ENCODE measurements at places on chromosomes 4 and X.

DNA sequence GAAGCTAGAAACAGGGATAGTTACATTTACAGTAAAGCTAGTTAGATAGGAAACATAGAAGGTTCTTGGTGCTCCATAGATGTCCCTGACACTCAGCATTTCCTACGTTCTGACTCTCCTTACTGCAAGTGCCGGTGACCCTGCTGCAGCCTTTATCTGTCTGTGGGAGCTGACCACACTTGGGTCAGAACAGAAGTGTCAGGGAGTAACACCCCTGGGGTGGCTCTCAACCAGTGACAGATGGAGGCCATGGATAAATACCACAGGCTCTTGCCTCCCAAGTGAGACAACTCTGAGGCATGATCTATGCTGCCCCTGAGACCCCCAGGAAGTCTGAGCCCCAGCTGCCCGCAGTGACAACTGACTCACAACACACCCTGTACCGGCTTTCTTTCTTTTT is 69.8 kb downstream of the ANXA3 start:
- no peak for DNase-seq

DNA sequence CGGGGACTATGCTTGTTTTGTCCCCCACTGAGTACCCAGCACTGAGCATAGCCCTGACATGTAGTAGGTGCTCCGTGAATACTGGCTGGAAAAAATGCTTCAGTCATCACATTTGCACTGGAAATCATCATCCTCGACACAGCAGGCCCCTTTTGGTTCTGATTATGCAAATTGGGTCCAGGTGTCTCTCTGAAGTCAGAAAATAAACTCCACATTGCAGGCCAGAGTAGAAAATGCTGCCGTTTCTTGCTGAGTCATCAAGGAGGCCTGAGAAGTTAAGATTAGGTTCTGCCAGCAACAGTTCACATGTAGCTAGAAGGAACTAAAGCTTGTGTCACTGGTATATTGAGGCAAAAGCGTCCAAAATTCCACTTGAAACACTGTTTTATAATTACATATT is 15.0 kb upstream of the STK32B start:
- DNase-seq = no peak

DNA sequence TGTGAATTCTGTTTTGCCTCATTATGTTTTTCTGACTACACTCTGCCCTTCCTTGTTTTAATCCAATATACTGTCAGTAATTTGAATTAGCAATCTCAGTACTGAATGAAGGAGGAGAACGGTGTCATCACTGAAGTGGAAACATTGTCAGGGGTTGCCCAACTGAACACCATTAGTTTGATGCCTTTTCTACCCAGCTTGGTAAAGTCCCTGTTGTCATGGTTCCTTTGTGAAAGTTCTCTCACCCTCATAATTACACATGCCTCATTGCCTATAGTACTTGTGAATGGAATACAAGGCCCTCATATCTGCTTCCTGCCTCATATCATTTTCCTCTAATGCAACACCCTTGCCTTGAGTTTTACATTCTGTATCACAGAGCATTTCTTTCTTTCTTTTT is 76.9 kb downstream of the RRAGB start:
- DNase-seq = no peak

- no peak for DNase-seq
Measured at GRCh38 chr4:139783741-139784484, 118.3 kb downstream of the MGST2 start.

- no peak for DNase-seq
Measured at GRCh38 chr4:66000510-66001117, 330.3 kb upstream of the EPHA5 start.

DNA sequence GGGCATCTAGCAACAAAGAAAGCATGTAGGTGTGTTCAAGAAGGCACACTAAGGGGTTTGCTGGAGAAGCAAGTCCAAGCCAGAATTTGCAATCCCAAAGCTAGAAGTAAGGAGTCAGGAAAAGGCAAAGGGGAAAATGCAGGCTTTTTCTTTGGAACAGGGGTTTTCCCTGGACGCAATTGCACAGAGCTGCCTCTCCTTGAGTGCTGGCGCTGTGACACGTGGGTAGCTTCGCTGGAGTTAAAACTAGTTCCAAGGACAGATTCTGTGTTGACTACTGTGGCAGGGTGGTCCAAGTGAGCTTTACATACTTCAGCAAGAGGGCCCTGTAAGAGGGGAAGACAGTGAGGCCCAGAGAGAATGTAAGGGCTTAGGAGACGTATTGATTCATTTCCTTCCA is 277.1 kb downstream of the ADGRA3 start:
- DNase-seq = no peak

GRCh38 chr4:16418814-16419213 is 192.5 kb upstream of the TAPT1 start:
- DNase-seq = no peak

DNA sequence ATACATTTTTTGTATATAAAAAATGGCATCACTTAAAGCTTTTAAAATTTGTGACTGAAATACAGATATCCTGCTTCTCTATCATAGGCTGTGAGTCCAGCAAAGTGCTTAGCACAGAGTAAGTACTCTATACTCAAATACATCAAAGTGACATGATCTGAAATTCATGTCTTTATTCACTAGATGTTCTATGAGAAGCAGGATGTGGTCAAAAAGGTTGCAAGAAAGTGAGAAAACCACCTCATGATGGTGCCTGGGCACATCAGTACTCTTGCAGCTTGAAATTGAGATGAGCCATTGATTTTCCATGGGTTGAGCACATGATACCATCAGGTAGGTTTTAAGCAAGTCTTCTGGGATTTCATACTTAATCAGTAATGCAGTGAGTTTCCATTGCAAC is 20.4 kb upstream of the SFRP2 start:
- DNase-seq = no peak

- DNase-seq = no peak
Measured at GRCh38 chrX:55754861-55755294, 37.3 kb downstream of the RRAGB start.

- DNase-seq = no peak
Measured at GRCh38 chrX:106481341-106481740, 130.4 kb upstream of the RADX start.

DNA sequence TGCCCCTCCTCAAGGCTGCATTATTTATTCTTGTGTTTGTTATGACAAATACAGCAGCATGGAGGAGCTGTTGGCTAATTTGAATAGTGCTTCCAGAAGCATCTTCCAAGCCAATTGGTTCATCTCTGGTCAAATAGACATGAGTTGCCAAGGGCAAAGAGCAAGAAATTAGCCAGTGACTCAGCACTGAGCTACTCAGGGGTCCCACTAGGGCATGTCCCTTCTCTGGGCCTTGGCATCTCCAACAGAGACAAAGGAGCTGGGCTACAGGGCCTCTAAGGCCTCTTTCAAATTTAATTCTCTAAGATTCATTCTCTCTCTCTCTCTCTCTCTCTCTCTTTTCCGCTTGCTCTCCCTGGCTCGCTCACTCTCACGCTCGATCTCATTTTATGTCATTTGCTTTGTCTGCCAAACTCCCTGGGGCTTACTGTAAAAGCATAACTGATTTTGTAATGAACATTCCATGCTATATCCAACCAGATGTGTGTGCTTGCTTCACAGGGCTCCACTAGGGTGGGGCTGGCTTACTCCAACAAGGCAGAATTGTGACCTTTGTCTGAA is 86.7 kb upstream of the MAGEA4 start:
- no peak for DNase-seq

DNA sequence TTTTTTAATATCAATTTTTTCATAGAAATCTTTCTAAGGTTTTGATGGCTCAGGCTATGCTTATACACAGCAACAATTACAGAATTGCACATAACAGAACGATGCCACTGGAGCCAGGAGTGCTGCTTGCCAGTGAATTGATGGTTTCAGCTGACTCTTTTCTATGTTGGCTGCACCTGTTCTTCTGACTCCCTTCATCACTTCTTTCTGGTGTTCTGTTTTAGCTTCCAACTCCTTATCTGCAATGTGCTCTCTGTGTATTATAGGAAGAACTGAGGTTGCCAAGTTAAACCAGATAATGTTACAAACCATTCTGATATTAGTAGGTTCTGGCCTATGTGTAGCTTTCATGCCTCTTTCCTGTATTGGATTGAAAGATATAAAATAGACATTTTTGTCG is 11.6 kb upstream of the VEGFD start:
- no peak for DNase-seq

- no peak for DNase-seq
Measured at GRCh38 chr4:3442959-3443749, 1.4 kb downstream of the HGFAC start.

DNA sequence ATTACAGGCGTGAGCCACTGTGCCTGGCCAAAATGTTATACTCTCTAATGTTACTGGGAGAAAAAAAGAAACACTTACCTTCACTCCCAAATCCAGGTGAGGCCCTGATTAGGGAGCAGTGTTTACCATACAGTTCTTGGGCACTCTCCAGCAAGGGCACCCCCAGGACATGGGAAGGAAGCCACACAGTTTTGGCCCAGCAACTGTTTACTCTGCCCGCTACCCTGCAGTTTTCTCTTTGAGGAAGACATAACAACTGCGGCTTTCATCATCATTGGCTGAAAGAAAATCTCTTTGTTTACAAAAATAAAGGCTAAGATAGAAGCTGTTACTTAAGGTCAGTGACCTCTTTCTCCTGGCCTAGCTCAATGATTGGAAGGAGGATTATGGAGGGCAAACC is 145.5 kb upstream of the DUSP21 start:
- DNase-seq = no peak

DNA sequence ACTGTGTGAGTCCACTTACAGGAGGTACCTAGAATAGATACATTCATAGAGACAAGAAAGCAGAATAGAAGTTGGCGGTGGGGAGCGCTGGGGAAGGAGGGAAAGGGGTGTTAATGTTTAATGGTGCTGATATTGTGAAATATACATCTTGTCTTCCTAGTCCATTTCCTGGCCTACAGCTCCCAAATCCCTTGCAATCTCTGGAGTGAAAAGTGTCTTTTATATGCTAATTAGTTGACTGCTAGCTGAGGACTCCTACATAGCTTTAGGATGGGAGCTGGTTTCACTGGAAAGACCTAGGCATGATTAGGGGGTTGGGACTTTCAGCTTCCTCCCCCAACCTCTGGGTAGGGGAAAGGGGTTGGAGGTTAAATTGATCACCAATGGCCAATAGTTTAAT is 36.0 kb downstream of the FUNDC1 start:
- no peak for DNase-seq

DNA sequence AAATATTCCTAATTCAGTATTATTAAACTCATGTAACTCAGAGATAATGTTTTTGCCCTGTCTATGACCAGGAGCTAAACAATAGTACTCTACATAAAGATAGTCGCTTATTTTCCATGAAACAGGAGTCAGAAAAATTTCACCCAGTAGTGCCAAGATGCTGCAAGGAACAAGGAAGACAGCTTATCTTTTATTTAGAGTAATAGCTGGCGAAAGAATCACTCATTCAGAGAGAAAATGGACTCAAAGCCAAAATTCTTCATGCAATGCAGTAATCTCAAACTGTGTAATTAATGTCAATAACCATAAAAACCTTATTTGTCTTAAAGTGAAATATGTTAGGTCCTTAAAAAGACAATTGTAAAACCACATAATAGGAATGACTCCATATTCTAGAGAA is 477.8 kb downstream of the ANKRD50 start:
- no peak for DNase-seq

DNA sequence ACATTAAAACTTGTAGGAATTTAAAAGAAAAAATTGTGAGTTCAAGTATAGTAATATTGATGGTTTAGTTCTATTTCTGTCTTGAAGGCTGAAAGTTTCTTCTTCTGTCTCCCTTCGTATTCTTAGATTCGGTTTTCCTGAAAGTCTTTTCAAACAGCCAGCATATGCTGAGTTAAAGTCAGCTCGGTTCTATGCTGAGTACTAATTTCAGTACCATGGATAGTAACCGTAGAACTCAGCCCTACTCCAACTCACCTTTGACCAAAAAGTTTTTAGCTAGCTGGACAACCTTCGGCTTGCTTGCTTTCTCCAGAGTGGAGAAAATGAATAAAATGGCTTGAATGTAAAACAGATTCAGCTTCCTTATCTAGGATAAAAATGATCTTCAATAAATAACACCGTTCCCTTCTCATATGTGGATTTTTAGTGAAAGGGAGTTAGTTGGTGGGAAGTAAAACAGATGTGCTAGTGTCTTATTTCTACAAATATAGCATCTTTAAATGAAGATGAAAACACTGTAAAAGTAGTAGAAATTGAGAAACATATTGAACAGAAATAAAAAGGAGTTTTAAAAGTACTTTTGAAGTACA is 5.2 kb downstream of the POU4F2 start:
- no peak for DNase-seq

- DNase-seq = no peak
Measured at GRCh38 chrX:144946666-144947065, 300.6 kb upstream of the SPANXN1 start.

DNA sequence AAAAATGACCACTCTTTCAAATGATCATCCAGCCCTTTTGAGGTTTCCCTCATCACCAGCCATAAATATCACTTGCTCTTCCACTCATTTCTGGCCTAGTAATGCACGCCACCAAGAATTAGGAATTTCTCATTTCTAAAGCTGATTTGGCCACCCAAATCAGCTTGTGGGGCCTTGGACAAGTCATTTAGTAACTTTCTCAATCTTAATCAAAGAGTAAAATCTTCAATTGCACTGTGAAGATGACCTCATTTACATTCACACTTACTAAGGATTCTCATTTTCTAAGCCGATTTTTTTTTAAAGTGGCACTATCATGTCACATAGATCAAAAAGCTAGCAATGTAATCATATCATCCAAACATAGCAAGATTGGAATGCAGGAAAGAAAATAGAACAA is 150.0 kb upstream of the HHIP start:
- no peak for DNase-seq

DNA sequence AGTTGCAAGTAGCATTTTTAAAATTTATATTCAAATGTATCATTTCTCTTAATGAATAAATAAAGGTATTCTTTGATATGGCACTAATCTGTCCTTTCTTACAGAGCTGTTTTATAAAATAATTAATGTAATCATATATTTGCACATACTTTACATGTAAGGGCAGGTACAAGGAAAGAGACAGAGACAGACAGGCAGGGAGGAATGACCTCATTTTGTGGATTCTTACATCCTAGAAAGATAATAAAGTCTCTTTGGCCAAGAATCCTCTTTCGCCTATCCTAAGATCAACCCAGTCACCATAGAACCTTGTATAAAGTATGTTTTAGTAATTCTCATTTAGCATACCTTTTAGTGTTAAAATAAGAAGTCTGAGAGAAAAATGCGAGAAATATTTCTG is 98.5 kb upstream of the CTSO start:
- DNase-seq = no peak

- no peak for DNase-seq
Measured at GRCh38 chr4:61201561-61201960, 1.4 kb downstream of the ADGRL3 start.

DNA sequence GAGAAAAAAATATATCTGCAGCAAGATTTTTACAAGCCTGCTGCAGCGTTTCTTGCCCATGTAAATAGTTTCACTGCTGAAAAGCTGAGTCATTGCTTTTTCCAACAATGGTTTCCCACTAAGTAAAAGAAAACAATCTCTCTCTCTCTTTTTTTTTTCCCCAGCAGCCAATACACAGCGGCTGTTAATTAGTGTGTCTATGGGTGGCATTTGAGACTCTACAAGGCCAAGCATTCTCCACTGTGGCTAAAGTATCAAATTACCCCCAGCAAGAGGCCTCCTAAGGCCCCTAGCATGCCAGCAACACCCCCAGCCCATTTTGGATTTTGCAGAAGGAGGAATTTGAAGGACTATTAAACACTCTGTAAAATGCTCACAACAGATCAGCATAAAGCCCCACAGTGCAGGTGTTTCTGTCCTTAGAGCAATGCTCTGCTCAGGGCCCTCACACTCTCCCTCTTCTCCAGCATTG is 837.4 kb downstream of the TRIML1 start:
- no peak for DNase-seq
